ENCODE measurements at places on chromosomes 7 and 10.

DNA sequence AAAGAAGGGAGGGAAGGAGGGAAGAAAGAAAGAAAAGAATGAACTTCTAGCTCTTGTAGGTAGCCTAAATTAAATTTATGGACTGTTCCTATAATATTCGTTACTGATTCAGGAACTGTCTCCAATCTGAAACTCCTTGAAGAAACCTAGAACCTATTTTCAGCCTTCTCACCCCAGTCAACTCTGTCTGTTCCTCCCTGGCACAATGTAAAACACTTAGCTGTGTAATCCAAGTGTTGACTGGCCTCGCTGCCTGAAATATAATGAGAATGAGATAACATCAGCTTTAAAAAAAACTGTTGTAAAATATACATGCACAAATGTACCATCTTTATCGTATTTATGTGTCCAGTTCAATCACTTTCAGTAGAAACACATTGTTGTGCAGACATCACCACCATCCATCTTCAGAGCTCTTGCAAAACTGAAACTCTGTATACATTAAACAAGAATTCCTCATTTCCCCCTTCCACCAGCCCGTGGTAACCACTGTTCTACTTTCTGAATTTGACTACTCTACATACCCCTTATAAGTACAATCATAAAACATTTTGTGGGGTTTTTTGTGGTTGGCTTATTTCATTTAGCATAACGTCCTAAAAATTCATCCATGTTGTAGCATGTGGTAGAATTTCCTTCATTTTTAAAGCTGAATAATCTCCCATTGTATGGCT, 6.3 kb upstream of the C7orf33 start:
- no peak for DNase-seq

- DNase-seq: no peak
Measured at GRCh38 chr7:116213361-116214130, 3.2 kb downstream of the TES start.

DNA sequence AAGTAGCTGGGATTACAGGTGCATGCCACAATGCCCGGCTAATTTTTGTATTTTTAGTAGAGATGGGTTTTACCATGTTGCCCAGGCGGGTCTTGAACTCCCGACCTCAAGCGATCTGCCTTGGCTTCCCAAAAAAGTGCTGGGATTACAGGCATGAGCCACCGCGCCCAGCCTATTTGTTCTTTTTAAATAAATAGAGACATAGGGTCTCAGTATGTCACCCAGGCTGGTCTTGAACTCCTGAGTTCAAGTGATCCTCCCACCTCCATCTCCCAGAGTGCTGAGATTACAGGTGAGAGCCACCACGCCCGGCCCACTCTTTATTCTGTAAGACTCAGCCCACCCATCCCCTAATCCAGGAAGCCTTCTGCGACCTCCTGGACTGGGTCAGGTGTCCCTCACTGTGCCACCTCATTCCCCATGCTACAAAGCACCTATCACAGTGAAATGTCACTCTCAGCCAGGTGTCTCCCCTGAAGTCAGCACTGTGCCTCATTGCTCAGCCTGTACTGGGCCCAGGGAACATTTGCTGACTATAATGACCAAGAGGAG, 2.8 kb downstream of the TMEM120A start:
- DNase-seq: no peak

DNA sequence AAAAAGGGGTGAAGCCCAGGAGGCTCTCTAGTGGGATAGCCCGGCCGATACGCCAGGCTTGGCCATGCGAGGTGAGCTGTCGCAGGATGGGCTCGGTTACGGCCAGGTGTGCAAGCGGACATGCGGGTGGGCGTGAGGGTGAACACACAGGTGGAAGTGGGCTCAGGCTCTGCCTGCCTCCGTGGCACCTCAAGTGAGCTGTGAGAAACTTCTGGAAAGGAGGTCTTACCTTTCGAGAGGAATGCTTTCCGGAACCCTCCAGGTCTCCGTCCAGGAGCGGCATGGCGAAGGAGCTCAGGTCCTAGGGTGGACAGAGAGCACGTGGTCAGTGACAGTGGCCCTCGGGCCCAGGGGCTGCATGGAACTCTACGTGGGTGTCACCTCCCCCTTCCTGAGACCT, 90.7 kb downstream of the PRKAG2 start:
- DNase-seq: no peak

GRCh38 chr7:142471820-142472219, 214.0 kb upstream of the PRSS58 start:
- DNase-seq: no peak
